ENCODE measurements at places on chromosomes 4 and X.

DNA sequence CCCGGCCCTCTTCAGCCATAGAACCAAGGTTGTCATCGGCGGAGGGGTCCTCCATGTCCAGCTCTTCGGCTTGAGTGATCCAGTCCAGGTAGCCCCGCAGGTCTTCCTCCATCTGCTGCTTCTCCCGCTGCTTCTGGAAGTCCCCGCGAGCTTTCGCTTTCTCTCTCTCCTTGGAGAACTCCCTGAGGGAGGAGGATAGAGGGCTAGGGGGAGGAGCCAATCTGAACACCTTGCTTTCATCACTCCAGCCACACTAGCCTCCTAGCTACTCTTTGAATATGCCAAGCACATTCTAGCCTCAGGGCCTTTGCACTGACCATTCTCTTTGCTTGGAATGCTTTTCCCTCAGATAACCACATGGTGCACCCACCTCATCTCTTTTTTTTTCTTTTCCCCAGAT, 6.2 kb downstream of the CACNA1F start:
- DNase-seq = no peak

DNA sequence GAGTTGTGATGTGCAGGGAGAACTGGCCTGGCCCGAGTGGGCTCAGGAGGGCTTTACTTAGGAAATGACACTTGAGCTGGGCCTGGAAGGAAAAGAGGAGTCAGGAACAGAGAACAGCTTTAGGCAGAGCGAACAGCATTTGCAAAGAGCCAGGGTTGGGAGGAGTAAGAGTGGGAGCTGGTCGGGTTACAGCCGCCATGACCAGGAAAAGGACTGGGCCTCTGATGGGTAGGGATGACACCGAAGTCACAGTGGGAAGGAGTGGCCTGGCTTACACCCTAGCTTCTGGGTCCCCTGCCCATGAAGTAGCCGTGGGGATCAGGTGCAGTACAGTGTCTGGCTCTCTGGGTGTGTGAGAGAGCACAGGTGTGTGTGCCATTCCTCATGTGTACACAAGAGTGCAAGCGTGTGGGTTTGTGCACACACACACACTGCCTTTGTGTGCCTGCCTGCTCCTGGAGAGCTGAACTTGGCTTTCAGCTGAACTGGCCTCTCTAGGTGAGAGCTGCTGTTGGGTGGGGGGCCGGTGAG, 31.6 kb downstream of the TRMT44 start:
- no peak for DNase-seq

DNA sequence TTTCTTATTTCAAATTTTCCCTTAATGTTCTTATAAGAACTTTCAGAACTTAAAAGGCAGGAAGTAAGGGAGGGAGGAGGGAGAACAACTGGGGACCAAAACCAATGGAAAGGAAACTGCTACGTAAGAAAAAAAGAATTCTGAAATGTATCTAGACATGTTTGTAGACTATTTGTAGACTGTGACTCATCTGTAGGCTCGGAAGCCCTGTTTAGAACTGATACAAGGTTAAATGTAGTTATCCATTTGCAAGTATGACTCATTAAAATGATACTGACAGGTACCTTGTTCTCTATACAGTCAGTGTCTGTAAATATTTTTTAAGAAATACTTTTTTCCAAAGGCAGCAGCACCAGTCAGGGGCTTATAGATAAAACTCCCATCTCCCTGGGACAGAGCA, 202.0 kb downstream of the DHX15 start:
- no peak for DNase-seq

GRCh38 chrX:32185160-32185559, 1026.2 kb downstream of the DMD start:
- no peak for DNase-seq

All from CD4-positive, alpha-beta T cell treated with Interferon alpha-2 for 1 hour (primary cell).